ENCODE measurements at places on chromosomes 16 and 17. TPM values are rescaled to one million over a fixed set of nuclear protein-coding genes. Genes with fewer than 3 reads are reported as not detected.

KRTAP4-7 gene
- total RNA-seq: not detected

C17orf58 gene
- total RNA-seq: 5.9 TPM

HOXB1 gene
- 0.24 TPM for total RNA-seq

- ATAC-seq: peak; percentile 33
Measured at GRCh38 chr16:66844342-66845079, at the start of gene CA7. CA7 (plus strand) TSS chr16:66844414; CDS start chr16:66844488, 74 bp downstream.

RCVRN gene
- not detected for total RNA-seq

DNA sequence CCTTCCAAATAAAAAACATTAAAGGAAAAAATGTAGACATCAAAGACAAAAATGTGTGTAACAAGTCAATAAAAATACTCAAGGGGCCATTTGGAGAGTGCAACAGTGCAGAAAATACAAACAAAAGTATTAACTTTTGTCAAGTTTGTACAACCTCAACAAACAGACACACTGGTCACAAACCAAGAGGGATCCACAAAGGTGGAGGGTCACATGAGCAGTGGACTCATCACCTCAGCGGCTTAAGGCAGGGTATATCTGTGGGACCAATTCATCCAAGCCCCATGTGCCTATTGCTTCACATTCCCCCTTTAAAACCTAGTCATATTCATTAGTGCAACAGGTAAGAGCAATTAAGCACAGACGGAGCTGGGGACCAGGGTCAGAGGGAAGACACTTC lies 45.2 kb downstream of the DCUN1D3 start:
- no peak for ATAC-seq

ABI3 gene
- total RNA-seq: 2.7 TPM

- no peak for ATAC-seq
Measured at GRCh38 chr17:81121841-81122733, 43.2 kb upstream of the PVALEF start.

NR1D1 gene
- total RNA-seq: 14.6 TPM

- ATAC-seq: no peak
Measured at GRCh38 chr17:21358682-21359482, 17.3 kb upstream of the KCNJ12 start.

GRCh38 chr16:67164599-67165061 lies at the start of gene HSF4:
HSF4 (plus strand) TSS chr16:67164745; CDS start chr16:67164812, 67 bp downstream.
- ATAC-seq: peak; percentile 27

DNA sequence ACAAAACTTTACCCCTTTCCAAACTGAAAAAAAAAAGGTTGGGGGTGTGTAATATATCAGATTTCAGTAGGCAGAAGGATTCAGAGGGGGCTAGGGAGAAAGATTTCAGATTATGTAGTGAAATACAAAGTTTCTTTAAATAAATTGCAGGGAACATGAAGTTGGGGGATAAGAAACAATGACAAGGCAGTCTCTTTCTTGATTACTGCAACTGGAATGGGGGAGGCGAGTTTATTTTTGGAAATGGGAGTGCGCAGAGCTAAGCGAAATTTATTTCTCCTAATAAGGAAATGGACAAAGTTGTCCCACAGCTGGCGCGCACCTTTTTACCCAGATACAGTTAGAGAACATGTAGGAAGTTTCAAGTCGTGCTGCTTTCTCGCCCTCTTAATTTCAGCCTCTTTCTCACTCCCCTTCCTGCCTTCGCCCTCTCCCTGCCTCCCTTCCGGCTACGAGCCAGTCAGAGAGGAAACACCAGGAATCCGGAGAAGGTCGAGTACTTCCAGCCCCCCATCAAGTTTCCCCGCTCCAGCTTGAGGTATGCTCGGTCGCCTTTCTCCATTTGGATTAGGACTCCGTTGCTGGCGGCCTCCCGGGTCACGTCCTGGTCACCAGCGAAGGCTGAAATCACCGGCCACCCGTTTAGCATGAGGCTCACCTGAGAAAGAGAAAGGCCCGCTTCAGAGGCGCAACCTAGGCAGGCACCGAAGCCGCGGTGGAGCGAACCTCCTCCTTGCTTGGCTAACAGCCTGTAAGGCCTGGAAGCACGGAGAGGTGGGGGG lies 2.5 kb downstream of the CBLN1 start:
- no peak for ATAC-seq

DNA sequence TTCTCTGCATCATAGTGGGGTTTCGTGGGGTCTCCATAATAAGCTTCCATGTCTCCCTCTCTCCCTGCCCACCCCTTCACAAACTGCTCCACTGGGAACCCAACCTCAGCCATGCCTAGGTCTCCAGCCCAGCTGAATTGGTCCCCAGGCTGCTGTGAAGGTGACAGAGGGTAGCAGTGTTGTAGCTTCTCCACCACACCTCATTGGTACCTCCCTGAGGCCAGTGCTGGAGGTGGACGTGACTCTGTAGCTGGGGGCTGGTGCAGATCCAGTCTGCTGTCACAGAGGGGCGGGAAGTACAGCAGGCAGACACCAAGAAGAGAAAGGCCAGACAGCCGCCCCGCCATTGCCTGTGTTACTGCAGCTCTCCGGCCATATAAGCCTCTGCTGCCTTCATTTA lies 82.1 kb downstream of the OR1D5 start:
- ATAC-seq: peak; percentile 3

- no peak for ATAC-seq
Measured at GRCh38 chr16:66612422-66612821, 7.9 kb downstream of the CMTM3 start.

DNA sequence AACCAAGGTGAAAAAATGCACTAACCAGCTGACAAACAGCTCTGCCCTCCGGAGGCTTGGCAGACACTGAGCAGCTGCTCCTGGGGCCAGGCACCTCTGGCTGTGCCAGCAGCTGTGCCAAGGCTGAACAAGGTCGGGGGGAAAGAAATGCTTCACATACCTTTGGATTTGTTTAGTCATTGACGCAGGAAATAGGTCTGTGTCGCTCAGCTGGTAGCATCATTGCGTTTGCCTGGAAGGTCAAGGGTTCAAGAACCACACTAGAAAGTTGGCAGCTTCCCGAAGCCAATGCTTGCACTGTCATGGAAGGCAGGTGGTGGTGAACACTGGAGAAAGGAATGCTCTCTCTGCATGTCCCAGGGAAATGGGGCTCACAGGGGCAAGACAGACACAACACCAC lies 63.5 kb downstream of the PCTP start:
- ATAC-seq: no peak

GRCh38 chr17:81470944-81471817 lies 41.4 kb downstream of the ACTG1 start:
- ATAC-seq: no peak

CPPED1 gene
- 26.1 TPM for total RNA-seq

DNA sequence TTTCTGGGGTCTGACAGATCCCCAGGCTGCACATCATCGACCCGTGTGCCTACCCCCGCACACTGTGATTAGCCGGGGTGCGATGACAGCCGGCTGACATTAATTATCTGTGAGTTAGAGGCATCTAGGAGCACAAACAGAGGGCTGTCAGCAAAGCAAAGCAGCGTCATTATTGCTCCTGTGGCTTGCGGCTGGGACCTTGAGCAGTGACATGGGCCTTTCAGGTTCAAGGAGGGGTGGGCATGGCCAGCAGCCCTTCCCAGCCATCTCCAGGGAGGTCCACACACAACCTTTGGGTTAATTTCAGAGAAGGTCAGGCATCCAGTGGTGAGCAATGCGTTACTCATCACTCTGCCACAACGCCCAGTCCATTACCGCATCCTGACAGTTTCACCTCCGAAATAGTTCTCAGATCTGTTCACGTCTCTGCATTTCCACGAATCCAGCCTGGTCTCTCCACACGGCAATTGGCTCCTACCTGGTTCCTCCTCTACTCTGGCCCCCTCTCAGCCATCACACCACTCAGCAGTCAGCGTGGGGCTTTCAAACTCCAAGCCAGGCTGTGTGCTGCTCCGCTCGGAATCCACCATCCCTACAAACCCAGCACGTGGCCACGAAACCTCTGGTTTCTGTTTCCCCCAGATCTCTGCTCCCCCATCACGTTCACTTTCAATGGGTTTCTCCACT lies 249.7 kb upstream of the C16orf82 start:
- ATAC-seq: peak; percentile 55

RNF112 gene
- total RNA-seq: 1.1 TPM

ALDH3A1 gene
- 194 TPM for total RNA-seq

- no peak for ATAC-seq
Measured at GRCh38 chr16:70711211-70712031, 25.6 kb upstream of the MTSS2 start.

DNA sequence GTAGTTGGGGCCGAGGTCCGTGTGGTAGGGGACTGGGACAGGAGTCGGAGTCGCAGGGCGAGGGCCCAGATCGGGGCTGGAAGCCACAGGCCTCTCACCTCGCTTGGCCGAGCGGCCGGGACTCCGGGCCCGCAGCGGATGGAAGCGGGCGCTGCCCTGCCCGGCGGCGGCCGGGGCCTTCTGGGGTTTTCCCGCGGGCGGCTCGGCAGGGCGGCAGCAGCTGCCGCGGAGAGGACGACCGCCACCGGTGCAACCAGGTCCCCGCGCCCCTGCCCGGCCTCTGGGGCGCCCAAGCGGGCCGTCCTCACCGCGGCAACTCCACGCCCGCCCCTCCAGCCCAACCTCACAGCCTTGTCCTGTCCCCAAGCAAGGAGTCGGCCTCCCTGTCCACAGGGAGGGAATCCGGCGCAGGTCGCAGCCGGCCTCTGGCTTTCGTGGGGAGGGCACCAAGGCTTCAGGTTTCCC lies 15.6 kb upstream of the UTP6 start:
- ATAC-seq: peak; percentile 33

- no peak for ATAC-seq
Measured at GRCh38 chr17:73302189-73302588, 9.6 kb downstream of the CDC42EP4 start.

RASL10B gene
- 0.32 TPM for total RNA-seq

- no peak for ATAC-seq
Measured at GRCh38 chr17:60993497-60993896, 315.8 kb downstream of the BCAS3 start.

DNA sequence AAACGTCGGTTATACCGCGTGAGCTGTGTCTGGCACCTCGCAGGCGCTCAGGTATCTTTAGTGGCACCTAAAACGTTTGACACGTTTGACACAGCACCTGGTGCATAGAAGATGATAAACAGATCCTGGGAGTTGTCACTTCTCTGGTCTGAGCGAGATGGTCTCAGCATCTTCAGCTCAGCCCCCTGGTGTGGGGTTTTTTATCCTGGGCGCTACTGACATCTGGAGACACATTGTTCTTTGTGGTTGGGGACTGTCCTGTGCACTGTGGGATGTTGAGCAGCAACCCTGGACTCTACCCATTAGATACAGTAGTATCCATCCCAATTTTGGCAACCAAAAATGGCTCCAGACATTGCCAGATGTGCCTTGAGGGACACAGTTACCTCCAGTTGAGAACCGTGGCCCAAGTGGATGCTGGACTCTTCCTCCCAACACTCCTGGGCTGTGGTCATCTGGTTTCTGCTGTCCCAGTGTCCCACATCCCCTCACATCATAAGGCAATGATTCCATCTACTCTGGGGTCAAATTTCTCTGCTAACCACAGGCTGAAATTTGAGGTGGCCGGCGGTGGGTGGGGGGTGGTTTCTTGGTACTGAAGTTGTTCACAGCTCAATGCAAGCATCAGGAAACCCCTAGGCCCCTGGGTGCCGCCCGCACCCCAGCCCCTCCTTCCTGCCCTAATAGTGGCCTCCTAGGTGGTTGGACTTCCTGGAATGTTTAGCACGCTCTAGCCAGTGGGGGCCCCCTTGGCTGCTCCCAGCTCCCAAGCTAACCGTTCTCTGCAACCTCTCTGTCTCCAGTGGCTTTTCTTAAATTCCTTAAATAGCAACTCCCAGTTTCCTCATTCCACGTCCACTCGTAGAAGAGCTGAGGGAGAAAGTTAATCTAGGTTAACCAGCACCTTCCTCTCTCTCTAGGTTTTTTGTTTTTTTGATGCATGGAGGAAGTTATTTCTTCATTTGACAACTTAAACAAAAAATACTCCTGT lies 124.8 kb downstream of the ABCC1 start:
- ATAC-seq: no peak

DNA sequence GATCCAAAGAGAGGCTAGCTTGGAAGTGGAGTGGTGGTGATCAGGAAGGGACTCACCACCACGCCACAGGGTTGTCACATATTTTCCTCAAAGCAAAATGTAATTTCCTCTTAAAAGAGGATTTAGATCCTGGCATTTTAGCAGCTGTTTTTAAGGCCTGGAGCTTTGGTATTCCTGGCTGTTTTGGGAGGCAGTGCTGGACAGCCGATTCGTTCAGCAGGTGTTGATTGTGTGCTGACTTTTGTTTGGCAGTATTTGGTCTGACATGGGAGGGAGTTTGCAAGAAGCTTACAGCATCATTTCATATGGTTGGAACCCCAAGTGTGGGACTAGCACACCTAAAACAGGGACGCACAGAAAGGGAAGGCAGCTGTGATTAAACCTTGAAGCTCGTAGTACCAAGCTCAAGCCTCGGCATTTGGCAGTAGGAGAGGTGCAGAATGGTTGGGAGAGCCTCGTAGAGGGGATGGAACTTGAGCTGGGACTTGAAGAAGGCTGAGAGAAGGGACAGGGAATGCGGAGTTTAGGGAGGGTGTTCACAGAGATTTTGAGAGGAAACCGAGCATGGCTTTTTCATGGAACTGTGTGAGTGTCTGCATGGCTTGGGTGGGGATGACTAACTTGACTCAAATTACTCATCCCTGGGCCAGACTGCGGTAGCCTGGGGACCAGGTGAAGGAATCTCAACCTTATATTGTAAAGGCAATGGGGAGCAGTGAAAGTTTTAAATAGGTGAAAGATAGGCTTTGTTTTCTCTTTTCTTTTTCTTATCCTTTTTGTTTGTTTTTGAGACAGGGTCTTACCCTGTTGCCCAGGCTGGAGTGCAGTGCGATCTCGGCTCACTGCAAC lies 52.3 kb downstream of the RPTOR start:
- ATAC-seq: peak; percentile 50

DNA sequence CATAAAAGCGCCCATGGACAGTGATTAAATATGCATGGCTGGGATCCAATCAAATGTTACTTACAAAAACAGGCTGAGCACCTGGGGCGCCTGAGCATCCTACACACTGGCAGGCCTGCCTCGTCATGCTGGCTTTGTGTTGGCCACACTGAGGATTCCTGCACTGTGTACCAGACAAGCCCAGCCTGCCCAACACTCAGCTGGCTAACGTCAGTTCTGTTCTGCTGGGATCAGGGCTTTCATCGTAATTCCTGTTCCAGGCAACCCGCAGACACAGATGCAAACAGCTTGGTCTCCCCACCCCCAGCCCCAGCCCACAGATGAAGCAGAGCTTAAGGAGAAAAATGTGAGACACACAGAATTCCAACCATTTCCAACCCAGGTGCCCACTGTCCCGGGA lies 30.7 kb downstream of the PIMREG start:
- peak; percentile 80 for ATAC-seq

DNA sequence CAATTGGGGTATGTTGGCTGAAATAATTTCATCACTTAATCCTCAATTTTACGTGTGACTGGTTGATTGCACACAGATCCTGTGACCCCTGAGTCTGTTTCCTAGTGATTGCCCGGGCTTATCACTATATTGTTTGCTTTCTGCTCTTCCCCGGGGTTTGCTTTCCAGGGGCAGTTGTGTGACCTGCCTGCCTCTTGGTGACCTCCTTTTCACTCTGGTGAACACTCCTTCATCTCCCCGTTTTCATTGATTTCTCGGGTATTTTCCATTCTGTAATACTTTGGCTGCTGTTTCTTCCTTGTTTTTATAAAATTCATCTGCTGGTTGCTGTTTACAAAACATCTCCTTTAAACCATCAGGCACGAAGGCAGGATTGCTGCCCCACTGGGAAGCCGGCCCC lies 36.0 kb downstream of the NTN1 start:
- ATAC-seq: no peak

- no peak for ATAC-seq
Measured at GRCh38 chr16:73052576-73052975, 4.6 kb upstream of the ZFHX3 start.
